ENCODE measurements at places on chromosomes 3 and 15. TPM values are rescaled to one million over a fixed set of nuclear protein-coding genes. Genes with fewer than 3 reads are reported as not detected.

The KIF7 gene
- 2.1 TPM for total RNA-seq

- DNase-seq, result no peak
These were observed 1165.6 kb downstream of the NSUN3 start for GRCh38 chr3:95228416-95228815.

- DNase-seq, result peak; percentile 85
These were observed 62.5 kb downstream of the CBLB start for GRCh38 chr3:105806359-105806758.

GRCh38 chr3:117261983-117262421 is 552.4 kb downstream of the TUSC7 start:
- no peak for DNase-seq
